ENCODE measurements at places on chromosomes 6 and 20. TPM values are rescaled to one million over a fixed set of nuclear protein-coding genes. Genes with fewer than 3 reads are reported as not detected.

The KCNK5 gene
- total RNA-seq, result 0.07 TPM

The TMC2 gene
- not detected for total RNA-seq

The ARMH2 gene
- not detected for total RNA-seq

The CRYBG1 gene
- 94.2 TPM for total RNA-seq

The CD83 gene
- 2.5 TPM for total RNA-seq

The PRRT1 gene
- not detected for total RNA-seq

The CLIC5 gene
- total RNA-seq, result not detected

The MAS1 gene
- total RNA-seq, result not detected

The THEMIS gene
- total RNA-seq, result not detected

Measured in airway epithelial cell (primary cell).